ENCODE measurements at places on chromosomes 4 and X.

GRCh38 chr4:158964728-158965124, 138.2 kb upstream of the RAPGEF2 start:
- DNase-seq, result no peak

DNA sequence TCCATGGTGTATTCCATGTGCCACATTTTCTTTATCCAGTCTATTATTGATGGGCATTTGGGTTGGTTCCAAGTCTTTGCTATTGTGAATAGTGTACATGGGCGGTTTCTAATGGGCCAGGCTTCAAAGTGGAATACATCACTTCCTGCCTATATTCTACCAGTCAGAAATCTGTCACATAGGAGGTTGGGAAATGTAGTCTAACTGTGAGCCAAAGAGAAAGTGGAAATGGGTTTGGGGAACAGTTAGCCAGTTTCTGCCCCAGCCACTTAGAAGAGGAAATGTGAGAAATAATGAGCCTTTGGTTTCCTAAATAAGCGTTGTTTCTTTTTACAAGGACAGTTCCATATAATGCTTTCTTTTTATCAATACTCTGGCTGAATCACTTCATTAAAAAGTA, 85.1 kb upstream of the AP1S2 start:
- DNase-seq, result no peak

- DNase-seq, result no peak
Observed at GRCh38 chr4:161279095-161279494, 884.7 kb downstream of the FSTL5 start.

DNA sequence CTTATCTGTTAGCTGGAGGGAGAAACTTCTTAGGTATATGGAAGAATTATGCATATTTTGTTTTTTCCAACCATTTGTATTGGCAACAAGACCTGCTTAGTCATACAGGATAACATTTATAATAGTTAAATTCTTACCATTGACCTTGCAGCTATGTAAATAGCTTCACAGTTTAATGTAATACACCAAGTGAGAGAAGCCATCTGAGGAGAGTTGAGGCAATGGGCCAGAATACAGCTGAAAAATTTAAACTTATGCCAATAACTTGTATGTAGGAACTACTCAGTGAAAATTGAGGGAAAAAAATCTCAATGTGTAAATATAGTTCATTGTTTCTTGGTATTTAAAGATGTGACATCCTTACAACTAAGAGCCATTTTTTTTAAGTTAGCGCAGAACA, 273.5 kb downstream of the DACH2 start:
- no peak for DNase-seq

DNA sequence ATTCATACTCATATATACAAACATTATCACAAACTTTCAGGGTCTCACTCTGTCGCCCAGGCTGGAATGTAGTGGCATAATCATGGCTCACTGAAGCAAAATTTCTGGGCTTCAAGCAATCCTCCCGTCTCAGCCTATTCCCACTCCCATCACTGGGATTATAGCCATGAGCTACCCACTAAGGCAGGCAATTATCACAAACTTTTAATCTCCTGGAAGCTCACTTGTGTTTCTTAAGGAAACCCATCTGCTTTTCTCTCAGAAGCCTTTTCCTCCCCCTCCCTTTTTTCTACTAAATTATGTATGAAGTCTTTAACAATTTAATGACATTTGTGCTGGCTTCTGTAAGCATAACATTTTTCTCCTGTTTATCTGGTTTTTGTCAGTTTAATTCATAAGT, 170.5 kb downstream of the AREG start:
- DNase-seq, result no peak

DNA sequence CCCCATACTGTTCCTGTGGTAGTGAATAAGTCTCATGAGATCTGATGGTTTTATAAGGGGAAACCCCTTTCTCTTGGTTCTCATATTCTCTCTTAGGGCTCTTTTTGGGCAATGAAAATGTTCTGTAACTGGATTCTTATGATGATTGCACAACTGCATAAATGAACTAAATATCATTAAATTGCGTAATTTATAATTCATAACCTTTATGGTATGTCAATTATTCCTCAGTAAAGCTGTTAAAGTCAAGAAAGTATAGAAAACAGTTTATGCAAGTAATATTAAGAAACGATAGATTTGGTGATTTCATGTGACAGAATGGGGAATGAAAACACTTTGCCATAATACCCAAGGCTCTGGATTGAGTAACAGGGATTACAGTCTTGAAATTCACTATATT, 33.5 kb upstream of the SPANXD start:
- DNase-seq, result no peak

DNA sequence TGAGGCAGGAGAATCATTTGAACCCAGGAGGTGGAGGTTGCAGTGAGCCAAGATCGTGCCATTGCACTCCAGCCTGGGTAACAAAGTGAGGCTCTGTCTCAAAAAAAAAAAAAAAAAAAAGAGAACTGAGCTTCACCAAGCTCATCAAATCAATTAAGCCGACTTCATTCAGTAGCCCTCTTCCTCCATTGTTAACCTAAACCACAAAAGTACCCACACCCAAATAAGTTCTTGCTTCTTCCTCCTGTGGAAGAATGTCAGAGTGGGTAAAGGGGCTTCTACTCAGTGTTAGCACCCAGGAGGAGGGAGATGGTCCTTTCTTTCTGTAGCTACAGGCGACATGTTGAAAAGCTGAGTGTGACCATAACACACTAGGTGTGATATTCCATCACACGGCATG, 58.6 kb upstream of the CHRNA9 start:
- no peak for DNase-seq

GRCh38 chrX:74449937-74450330, 28.6 kb downstream of the SLC16A2 start:
- DNase-seq, result no peak

DNA sequence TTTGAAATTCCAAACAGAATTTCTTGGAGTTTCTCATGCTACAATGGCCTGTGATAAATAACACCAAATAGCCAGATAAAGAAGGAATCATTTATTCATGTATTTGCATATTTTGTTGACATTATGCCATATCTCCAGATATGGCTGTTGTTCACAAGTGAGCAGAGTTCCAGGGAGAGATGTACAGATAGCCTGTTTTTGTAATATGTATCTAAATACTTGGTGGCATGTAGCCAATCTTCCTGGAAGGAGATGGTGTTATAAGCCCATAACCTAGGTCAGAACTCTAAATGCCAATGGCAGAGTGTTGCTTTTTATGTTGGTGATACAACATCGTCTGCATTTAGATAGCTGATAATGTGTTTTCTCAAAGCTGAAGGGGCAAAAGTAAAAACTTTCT, 292.2 kb downstream of the FBXO8 start:
- DNase-seq, result no peak

DNA sequence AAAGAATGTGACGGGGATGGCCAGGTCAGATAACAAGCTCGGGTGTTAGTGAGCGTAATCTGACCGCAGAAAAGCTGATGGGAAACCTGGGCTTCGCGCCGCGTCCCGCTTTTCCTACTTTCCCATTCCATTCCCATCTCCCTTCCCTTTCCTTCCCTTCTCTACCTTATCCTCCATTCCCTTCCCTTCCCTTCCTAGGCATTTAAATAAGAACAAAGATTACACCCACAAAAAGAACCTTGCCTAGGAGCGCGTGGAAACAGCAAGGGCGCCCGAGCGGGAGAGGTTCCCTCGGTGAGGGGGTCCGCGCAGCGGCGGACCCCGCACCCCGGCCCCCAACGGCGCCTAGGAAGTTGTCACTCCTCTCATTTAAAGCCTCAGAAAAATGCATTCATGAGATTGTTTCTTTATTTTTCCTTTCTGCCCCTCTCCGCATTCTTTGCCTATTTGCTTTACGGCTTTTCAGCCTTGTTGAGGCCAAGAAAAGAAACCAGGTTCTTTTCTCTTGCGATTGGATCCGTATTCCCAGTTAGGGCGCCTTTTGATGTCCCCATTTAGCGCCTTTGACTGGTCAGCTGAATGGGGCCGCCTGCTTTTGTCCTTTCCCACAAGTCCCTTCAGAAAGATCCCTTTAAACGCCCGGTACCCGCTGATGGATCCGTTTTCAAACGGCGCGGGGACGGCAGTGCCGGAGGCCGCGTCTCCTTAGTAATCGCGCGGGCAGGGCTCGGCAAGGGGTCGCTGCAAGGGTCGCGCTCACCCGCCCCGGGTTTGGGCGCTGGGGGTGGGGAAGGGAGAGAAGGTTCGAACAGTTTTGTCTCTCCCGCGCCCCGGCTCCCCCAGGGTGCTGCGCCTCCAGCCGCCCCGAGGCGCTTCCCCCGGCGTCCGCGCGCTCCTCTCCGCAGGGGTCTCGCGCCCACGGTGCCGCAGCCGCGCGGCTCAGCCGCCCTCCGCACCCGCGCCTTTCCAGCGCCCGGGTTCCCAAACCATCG, 54.1 kb upstream of the TMEM33 start:
- DNase-seq, result no peak

All from T-helper 17 cell (primary cell).